Stimulated activated CD8-positive, alpha-beta memory T cell treated with anti-CD3 and anti-CD28 coated beads, Interleukin-15, amount 100 ng/mL, for 48 hours (primary cell): ENCODE measurements at places on chromosomes 11 and 22.

DNA sequence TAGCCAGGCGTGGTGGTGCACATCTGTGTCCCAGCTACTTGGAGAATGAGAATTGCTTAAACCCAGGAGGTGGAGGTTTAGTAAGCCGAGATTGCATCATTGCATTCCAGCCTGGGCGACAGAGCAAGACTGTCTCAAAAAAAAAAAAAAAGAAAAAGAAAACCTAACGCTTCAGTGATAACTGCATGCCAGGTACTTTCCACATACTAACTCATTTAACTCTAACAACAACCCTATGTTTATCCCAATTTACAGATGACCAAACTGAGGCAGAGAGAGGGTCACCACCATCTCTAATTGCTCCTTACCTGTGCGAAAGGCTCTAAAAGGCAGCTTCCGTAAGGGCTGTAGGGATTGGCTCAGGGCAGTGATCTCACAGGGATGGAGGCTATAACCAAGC lies 11.6 kb downstream of the PISD start:
- DNase-seq = no peak

DNA sequence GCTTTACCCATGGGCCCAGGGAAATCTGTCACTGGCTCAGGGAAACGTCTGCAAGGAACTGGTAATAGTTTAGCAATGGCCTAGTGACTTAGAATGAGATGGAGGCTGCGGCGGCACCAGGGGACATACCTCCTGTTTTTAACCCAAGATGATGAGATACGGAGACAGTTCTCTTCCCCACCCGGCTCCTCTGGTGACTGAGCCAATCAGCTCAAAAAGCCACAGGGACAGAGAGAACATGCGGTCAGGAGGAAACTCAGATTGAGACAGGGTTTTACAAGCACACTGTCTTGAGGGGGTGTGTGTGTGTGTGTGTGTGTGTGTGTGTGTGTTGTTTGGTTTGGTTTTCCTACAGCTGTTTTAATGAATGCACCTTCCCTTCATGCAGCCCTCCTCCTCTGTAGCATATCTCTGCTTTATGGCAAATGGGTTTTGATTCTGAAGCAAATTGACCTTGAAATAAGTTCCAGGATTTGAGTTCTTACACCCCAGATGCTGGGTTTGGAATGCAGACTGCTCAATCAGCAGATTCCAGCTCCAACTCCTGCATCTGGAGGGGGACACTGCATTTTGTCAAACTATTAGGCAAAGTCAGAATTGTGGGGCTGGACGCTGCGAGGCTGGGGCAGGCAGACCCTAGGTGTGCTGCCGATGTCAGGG lies 246.2 kb downstream of the NTM start:
- no peak for DNase-seq

- no peak for DNase-seq
Measured at GRCh38 chr11:75526192-75526541, 426 bp upstream of the GDPD5 start.

GRCh38 chr22:47100646-47101200 lies 338.3 kb downstream of the TBC1D22A start:
- DNase-seq = no peak

DNA sequence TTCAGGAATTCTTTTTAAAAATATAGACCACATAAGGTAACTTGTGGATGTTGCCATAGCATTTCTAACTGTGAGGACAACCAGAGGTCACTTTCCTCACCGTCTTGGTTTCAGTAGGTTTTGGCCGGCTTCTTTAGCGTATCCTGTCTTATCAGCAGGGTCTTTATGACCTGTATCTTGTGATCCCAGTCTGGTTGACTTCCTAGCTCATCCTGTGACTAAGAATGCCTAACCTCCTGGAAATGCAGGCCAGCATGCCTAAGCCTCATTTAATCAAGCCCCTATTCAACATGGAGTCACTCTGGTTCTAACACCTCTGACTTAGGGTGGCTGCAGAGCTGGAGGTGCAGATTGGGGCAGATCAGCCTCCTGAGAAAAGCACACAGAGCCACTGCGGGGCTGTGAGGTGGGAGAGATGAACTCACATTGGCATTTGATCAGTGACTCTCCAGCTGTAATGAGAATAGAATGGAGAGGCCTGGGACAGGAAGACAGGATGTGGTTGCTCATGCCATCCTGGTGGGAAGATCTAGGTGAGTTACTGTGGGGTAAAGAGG lies 41.1 kb upstream of the TOP3B start:
- no peak for DNase-seq

DNA sequence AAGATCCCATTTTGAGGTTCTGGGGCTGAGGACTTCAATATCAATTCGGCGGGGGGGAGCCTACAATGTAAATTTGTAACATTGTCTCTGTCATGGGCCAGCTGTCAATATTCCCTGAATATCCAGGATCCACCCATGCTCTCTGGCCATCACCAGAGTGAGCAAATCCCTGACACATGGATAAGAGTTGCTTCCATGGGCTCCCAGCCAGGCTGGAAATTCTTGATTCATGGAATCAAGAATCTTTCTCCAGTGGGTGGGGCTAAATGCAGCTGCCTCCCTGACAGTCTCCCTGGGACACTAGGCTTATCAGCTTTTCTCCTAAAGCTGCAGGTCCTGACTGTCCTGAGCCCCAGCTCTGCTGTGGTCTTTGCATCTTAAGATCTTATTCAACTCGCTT lies 86.9 kb upstream of the IGLL5 start:
- DNase-seq = no peak

GRCh38 chr11:465896-466530 lies 15.9 kb downstream of the PTDSS2 start:
- no peak for DNase-seq

- no peak for DNase-seq
Measured at GRCh38 chr11:114251815-114252337, 44.3 kb upstream of the NNMT start.

GRCh38 chr11:68431984-68432645 lies 28.4 kb upstream of the PPP6R3 start:
- DNase-seq = no peak

- DNase-seq = no peak
Measured at GRCh38 chr22:21698430-21699329, 32.9 kb downstream of the PPIL2 start.
